ENCODE measurements at places on chromosomes 5 and 9.

DNA sequence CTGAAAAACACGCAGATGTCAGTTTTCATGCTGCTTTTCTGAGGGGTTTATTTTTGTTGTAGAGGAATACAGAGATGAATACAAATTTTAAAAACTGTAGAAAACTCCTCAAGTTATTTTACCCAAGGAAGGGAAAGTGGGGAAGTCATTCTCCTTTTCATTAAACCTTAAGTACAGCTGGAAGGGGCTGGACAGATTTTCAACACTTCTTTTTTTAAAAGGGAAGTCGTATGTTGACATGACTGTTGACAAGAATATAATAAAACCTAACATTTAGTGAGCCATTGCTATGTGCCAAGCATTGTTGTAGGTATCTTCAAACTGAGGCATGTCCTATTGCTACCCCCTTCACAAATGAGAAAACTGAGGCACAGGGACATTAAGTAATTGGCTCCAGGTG, 235.7 kb upstream of the ELL2 start:
- ATAC-seq, result no peak

DNA sequence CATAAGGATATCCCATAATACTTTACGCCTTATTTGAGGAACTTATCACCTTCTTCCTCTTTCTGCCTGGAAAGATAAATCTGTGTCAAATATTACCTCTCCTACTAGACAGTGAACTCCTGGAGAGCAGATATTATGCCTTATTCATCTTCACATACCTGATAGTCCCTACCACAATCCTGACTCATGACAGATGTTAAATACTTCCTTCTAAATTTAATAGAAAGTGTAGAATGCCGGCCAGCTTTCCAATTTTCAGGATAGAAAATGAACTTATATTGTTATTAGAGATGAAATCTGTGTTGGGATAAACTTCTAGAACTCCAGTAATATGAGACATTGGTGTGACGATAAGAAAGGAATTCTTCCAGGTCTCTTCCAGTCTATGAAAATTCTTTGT, 89.0 kb downstream of the GCNT4 start:
- no peak for ATAC-seq

GRCh38 chr5:144187699-144188294, 17.1 kb downstream of the KCTD16 start:
- ATAC-seq, result peak; percentile 28

DNA sequence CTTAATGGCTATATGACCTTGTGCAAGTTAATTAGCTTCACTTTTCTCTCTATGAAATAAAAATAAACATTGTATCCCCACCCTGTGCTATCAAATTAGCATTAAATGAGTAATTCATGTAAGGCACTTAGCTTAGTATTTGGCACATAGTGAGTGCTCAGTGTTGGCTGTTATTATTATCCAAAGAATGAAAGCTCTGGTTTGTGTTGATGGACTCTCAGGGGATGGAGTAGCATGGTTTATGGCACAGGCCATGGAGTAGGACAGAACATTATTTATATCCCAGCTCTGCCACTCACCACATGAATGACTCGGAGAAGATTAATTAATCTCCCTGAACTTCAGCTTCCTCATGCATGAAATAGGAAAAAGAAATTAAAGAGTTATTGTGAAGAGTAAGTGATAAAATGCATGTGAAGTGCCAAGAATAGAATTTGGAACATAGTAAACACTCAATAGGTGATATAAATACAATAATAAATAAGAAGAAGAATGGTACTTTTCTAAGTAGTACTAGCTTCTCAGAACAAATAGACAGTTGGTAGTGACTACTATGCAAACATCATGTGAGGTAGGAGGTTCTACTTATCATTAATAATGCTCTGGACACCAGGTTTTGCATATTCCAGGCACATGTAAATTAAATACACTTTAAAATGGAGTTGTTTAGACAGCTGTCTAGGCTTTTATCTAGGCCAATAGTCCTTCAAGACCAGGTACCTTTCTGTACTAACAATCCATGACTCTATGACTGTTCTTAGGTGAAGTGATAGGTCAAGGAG, 146.4 kb downstream of the GRIA1 start:
- ATAC-seq, result no peak

DNA sequence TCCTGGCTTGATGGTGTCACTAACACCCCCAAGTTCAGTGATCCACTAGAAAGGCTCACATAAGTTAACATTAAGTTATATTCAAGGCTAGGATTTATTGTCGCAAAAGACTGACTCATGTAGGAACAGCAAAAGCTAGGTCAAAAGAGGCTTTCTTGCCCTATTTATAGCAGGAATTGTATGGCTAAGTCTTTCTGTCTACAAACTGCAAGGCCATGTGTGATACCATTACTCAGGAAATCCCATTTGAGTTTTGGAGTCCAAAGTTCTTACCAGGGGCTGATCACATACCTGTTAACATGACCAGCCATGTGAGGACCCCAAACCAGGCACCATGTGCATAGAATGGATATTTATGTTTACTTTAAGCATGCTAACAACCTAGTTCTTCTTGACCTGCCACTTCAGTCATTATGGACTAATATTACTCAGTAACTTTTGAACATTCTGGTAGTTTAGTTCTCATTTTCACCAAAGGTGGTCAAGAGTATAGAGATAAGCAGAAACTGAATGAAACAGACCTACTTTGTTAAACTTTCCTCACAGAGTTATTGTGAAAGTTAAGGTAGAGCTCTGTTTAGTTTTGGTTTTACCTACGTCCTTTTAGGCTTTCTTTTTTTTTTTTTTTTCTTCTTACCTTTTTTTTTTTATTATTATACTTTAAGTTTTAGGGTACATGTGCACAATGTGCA, 281.1 kb downstream of the FER start:
- no peak for ATAC-seq

- ATAC-seq, result no peak
Measured at GRCh38 chr5:169751490-169751889, 114.4 kb downstream of the DOCK2 start.

DNA sequence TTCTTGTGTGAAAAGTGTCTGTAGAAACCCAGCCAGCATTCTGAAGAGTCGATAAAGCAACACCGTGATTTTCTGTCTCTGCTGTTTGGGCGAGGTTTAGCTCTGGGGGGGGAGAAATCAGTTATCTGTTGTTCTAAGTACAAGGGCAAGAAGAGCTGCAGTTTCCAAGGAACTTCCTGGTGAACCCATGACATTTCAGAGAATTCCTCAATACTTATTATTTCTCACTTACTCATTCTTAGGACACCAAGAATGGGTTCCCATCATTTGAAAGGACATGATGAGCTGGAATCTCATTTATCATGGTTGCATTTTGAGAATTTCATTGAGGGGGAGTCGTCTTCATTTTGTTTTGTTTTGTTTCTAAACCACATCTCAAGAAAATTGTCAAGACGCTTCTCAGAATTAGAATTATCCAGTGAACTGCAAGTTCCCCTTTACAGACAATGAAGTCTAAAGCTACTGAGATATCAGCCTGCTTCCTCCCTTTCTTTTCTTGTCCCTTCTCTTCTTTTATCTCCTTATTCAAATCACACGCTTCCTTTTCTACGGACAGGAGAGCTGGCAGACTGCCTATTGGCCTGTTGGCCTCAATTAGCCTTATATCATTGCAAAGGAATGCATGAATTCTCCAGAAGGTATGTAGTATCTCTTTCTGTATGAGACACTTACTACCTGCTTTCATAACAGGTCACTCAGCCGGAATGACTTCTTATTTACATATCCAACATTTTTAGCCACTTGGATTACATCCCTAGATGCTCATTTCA, 53.7 kb downstream of the ZNF462 start:
- no peak for ATAC-seq

- no peak for ATAC-seq
Measured at GRCh38 chr9:83199240-83199639, 136.3 kb upstream of the RASEF start.

GRCh38 chr9:136925414-136926153, 19.0 kb downstream of the FBXW5 start:
- no peak for ATAC-seq

GRCh38 chr5:140015706-140016105, 27.4 kb downstream of the NRG2 start:
- ATAC-seq, result no peak

DNA sequence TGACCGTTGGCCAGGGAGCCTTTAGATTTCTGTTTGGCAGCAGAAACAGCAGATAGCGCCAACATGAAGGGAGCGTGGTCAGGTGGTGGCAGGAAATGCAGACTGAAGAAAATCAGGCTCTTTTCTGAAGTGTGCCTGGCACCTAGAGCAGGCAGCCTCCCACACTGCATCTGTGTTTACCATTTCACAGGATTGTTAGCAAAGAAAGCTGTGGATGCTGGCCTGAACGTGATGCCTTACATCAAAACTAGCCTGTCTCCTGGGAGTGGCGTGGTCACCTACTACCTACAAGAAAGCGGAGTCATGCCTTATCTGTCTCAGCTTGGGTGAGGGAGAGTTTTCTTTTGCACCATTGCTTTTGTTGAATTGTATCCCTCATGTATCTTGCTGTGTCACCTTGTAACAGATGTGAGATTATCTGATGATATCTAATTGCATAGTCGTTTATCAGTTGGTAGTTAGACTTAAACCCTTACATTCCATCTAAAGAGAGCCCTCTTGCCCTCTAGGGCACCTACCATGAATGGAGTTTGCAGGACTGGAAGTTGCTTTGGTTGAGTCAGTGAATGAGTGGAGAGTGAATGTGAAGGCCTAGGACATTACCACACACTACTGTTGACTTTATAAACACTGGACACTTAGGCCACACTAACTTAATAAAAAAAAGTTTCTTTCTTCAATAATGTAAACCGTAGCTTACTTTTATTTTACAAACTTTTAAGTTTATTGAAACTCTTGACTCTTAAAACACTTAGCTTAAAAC, 42.8 kb downstream of the ACO1 start:
- no peak for ATAC-seq

DNA sequence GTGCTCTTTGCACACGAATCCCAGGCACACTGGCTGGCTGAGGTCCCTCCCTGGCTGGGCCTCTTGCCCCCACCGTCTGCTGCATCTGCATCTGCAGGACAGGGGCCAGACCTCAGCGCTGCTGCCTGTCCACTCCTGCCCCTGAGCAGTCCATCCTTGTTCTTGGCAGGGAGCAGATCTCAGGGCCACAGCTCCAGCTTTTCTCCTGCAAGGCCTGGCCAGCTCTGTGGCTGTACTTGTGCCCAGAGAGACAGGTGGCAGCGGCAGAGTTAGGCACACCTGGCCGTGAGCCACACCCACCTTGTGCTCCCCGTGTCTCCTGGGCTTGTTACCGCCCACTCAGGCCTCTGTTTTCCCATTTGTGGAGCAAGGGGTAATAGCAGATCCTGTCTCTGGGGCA, 13.9 kb downstream of the NEK6 start:
- no peak for ATAC-seq

GRCh38 chr5:14977058-14977685, 105.6 kb upstream of the ANKH start:
- no peak for ATAC-seq

Measured in activated T-helper 17 cell treated with anti-CD3 and anti-CD28 coated beads, Interleukin-2, amount 50 U/mL, for 72 hours (primary cell).